Tibial artery (tissue), 4 donors: ENCODE measurements at places on chromosomes 5 and 9.
A peak's percentile ranks its signal among the peaks of the same experiment; 100 is the strongest.

DNA sequence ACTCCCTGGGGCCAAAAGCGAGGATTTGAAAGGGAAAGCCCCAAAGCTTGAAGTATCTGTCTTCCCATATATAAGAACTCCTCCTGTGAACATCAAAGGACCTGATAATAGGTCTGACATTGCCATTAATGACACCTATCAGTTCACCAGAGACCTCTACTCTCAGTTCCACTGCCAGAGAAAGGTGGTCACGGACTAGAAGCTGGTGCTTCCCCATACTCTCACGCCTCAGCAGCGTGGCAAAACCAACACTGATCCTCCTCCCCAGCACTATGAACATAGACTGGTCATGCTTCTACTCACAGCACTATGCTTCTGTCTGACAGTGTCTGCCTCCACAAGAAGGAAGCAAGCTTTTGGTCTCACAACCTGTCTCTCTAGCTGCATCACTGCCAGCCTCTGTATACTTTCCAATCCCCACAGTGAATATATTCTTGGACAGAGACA, 37.9 kb downstream of the NRG2 start:
- no peak for DNase-seq

DNA sequence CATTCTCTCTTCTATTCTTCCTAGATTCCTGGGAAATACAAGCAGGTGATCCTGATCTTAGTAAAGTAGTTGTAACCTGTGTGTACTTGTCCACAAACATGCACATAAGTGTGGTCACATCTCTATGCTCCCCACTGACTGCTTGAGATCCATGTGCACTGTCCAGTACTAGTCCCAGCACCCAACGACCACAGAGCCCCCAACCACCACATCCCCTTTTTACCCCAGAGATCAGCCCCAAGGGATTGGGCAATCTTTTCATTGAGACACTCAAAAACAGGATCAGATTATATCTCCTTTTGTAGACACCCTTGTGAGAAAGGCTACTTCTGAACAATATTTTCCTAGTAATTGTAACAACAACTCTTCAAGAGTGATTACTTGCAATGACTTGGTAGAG, 240.6 kb downstream of the ACTL7B start:
- no peak for DNase-seq

DNA sequence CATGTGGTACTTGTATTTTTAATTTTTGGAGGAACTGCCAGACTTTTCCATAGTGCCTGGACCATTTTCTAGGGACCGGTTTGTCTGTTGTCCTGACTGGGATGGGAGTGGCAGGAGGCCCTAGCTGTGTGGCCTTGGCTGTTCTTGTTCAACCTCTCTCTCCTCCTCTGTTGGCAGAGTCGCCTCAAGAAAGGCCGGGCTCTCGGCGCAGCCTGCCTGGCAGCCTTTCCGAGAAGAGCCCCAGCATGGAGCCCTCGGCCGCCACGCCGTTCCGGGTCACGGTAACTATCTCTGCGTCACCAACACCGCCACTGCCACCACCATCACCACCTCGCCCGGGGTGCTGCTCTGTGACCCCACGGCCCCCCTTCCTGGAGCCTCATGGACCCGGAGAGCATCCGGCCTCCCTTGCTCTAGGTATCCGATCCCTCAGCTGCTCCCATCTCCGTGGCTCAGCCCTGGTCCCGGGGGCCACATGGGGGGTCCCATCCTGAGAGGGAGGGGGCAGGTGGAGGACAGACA, 27.1 kb downstream of the DAB2IP start:
- no peak for DNase-seq

DNA sequence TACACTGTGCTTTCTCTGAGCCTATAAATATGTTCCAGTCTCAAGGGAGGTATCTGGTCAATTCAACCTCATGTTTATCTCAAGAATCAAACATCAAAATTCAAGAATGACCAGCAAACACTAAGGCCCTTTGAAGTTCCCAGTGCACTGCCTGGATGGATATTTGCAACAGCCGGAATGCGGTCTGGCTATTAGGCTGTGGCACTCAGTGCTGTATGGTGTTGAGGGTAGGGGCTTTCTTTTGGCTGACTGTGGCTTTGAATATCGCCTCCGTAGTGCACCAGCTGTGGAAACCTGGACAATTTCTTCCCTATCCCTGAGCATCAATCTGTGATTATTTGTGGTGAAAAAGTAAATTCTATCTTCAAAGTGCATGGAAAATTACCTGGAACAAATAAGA, 220.4 kb downstream of the BRINP1 start:
- no peak for DNase-seq

GRCh38 chr5:97266576-97266975, 83.5 kb upstream of the RIOK2 start:
- peak; percentile 65 for DNase-seq

DNA sequence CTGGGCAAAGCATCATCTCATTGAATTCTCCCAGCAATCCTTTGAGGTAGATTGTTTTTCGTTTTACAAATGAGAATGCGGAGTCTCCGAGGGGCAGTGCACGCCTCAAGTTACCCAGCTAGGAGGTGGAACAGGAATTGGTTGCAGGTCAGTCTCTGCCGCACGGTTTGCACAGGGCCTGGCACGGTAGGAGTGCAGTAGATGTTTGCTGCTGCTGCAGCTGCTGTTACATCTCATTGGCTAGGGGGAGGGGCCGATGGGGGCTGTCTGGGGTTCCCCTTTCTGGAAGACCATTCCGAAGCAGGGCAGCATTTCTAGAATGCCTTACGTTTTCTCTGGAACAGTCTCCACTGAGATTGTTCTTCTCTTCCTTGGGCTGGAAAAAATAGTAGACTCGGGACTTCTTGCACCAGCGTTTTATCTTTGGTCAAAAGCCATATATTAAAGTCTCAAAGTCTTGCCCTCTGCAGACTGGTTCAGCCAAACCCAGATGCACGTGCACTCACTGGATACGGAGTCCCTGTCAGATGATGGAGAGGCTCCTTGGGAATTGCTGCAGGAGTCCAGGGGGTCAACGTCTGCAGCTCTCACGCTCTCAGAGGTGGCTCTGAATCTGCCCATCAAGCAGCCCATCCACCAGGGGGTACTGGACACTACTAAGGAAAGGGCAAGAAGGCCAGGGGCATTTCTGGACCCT, 1.2 kb downstream of the USP20 start:
- peak; percentile 27 for DNase-seq

GRCh38 chr5:113181409-113181808, 204.8 kb downstream of the DCP2 start:
- no peak for DNase-seq

GRCh38 chr5:54455413-54456157, at the start of gene HSPB3:
Gene HSPB3, plus strand, starts transcription at chr5:54455699. Its CDS starts 91 bp downstream, at chr5:54455790.
- DNase-seq: no peak

DNA sequence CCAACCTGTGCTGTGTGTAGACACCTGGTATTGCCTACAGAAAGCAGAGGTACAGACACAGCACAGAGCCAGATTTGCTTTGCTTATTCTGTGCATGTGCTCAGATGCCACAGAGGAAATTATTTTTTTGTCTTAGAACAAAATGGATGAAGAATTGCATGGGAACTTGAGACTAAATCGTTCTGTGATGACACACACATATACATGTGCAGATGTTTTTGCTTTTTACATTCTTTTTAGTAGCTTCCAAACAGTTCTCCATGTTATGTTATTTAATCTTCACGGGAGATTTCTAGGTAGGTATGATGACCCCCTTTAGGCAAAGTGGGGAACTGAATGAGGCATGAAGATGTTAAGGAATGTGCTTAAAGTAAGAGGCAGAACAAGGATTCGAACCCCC, 221.5 kb upstream of the PANK3 start:
- no peak for DNase-seq

DNA sequence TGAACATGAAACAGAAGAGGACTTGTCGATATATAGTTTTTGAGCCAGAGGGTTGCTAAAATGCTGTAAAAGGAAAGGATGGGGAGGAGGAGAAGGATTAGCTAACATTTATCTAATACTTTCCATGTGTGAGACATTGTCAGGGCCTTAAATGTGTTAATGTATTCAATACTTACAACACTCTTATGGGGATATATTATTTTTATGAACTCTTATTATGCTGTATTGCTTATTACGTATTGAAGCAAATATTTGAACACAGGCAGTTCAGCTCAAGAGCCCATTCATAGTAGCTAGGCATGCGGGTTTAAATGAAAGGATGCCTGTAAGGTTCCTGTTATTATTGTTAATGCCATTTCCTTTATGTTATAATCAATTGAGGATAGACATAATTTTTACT, 391.5 kb downstream of the CCDC171 start:
- no peak for DNase-seq

- no peak for DNase-seq
Measured at GRCh38 chr5:97167435-97167834, 15.6 kb downstream of the RIOK2 start.

DNA sequence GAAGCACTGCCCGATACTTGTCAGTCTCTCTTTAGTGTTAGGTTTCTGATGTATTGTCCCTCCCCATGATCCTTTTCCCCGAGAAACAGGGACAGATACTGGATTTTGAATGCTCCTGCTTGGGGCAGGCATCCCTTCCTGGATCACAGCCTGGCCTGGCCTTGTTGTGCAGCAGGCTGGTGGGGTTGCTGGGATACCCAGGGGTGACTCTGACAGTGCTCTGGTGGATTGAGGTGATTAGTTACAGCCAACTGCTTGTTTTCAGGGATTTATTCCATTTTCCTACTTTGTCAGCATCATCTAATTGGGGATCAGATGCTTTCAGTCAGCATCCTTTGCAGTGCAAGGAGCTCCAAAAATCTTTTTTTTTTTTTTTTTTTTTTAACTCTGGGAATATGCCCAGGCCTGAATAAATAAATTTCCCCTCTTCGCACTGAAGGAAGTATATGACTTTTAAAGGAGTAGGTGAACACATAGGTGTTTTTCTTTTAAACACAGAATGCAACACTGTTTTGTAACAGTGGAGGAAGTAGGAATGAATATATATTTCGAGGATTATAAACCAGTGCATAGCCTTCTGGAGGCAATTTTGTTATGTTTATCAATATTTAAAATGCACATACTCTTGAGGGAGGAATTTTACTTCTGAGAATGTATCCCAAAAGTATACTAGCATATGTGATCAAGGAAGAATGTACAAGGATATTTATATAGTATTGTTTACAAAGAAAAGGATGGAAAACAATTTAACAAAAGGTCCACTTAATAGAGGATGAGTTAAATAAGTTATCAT, 127.3 kb upstream of the ELL2 start:
- DNase-seq: no peak

DNA sequence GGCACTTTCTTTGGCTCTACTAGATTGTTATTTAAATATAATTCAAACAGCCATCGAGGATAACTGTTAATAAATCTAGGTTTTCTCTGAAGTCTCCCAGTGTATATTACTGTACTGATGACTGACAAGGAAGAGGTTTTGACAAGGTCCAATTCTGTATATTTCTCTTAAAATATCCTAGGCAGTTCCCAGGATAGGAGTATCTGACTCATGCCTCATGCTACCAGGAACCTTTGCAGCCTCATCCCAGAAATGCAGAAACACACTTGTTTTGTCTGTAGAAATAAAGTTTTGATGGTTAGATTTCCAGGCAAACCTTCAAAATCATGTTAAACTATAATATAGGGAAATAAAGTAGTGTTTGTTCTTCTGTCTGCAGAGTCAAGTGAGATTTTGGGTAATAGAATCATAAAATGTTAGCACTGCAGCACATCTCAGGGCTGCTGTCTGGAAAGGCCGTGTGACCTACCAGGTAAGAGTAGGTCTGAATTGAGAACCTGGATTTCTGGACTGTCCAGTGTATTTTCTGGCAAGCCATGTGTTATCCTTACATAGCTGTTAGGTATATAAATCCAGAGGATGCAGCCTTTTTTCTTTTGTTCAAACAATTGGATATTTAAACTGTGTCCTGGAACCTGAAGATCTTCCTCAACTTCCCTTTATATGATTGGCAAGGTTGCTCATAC, 8.3 kb downstream of the UBE2D2 start:
- no peak for DNase-seq

- no peak for DNase-seq
Measured at GRCh38 chr9:20297646-20298084, 324.6 kb downstream of the MLLT3 start.

- no peak for DNase-seq
Measured at GRCh38 chr9:89845321-89845720, 240.5 kb downstream of the GADD45G start.

GRCh38 chr9:93945400-93946337, 9.5 kb downstream of the BARX1 start:
- DNase-seq: no peak

DNA sequence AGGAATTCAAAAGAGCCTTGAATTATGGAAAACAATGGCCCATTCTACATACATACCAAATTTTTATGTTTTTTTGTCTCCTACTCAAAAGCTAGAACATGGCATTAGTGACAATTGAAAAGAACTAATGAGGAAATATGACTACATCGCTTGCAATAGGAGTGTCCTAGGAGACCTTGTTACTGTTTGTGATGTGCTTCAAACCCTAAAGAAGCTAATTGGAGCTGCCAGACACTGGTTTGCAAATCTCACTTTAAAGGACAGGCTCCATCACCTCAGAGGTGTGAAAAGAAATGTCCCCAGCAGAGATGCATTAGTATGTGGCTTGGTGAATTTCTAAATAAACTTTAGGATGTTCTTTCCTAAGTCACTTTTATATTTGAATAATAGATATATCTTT, 354.2 kb upstream of the EFNA5 start:
- DNase-seq: no peak

DNA sequence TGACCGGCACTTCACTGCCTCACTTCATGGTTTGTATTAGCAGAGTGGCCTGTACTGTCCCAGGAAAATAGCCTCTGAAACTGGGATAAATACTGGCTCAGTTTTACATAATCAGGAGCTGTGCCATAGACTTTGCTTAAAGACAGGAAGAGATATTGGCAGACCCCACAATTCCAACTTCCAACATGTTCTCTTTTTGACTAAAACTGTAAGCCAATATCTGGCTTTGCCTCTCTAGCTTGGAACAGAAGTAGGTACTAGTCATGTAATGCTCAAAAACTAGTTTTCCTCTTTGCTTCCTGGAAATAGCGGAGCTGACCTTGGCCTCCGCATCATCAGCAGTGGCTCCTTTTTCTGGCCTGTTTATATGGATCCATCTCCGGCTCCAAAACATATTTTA, 276.9 kb downstream of the CDH9 start:
- DNase-seq: no peak

DNA sequence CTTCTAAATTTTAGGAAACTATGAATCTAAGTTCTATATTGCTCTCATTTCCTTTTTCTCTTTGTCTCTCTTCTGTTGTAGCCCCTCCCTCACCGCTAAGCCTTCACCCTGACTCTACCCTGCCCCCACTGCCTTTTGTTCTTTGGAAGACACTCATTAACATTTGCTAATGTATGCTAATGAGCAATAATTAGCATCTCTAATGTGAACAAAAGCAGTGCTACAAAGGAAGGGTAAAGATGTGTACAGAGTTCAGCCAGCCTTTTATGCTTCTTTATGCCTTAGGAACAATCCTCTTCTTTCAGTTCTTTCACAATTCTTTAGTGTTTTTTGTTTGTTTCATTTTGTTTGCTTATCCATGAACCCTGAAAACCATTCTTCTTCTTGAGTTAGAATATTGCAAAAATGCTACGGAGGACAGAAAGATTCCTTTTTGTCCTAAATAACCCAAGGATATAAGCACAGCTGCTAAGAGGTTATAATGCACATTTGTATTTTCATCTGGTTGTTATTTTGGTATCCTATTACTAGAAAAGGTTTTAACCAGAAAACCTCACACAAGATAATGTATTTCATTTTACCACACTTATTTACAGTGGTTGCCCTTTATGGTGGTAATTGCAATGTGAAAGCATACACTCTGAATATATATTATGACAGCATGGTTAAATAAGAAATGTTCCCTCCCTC, 159.3 kb downstream of the TMC1 start:
- DNase-seq: no peak

- DNase-seq: no peak
Measured at GRCh38 chr9:23551311-23551721, 274.7 kb downstream of the ELAVL2 start.

- DNase-seq: peak; percentile 23
Measured at GRCh38 chr5:90709323-90710155, 150.9 kb downstream of the ADGRV1 start.
